ENCODE measurements at places on chromosomes 2 and 18. TPM values are rescaled to one million over a fixed set of nuclear protein-coding genes. Genes with fewer than 3 reads are reported as not detected.

- DNase-seq: no peak
These were observed 137.1 kb downstream of the LCLAT1 start for GRCh38 chr2:30584116-30584515.

- no peak for DNase-seq
These were observed 12.6 kb upstream of the L3MBTL4 start for GRCh38 chr18:6427286-6427685.

- DNase-seq: no peak
These were observed 324.5 kb upstream of the EPHA4 start for GRCh38 chr2:221896505-221897151.

DNA sequence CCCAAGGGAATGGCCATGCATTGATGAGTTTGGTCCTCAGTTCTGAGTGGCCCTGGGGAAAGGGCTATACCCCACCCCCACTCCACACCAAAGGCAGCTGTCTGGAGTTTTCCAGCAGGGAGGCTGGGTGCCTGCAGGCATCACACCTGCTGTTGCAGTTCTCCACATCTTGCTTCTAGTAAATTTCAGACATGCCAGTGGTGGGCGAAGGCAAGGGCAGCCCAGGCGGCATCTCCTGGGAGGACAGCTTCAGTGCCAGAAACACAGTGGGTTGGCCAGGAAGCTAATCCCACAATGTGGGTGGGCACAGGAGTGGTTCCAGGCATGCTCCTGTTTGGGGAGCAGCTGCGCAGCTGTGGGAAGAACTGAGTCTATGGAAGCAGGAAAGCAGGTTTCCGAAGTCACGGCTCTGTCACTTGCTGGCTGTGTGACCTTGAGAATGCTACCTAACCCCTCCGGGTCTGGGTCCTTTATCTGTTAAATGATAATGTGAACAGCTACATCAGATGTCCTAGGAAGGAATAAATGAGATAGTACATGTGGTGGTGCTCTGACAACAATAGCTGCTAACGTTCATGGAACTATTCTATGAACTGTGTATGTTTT, 84.6 kb upstream of the SPTBN1 start:
- no peak for DNase-seq

DNA sequence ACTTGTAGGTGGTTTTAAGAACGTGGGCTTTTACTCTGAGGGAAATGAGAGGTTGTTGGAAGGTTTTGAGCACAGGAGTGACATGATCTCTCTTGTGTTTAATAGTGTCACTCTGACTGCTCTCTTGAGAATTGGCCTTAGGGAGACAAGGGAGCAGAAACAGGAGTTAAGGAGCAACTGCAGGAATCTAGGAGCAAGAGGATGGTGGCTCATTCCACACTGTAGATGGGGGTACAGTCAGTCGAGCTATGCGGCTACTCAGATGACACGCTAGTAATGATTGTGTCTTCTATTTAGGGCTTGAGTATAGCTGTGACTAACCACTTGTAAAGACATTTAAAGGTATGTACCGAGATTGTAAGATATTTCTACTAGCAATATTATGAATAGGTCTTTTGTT, 87.4 kb downstream of the RPRM start:
- no peak for DNase-seq

- DNase-seq: no peak
These were observed 176.4 kb upstream of the REV1 start for GRCh38 chr2:99666256-99666655.

DNA sequence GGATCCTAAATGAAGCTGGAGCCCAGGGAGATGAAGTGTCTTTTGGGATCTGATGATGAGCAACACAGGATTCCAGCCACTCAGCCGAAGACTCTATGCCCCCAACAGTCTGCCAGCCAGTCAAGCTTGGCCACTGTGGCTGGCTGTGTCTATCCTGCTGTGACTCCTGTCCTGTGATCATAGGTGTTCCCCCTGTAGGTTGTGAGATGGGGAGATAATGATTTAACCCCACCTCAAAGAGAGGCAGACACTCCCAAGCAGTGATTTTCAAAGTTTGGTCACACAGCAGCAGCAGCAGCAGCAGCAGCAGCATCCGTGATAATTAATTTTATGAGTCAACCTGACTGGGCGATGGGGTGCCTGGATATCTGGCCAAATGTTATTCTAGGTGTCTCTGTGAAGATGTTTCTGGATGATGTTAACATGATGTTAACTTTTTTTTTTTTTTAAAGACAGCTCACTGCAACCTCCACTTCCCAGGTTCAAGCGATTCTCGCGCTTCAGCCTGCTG, 21.4 kb upstream of the RHOB start:
- DNase-seq: no peak

- DNase-seq: no peak
These were observed 680.5 kb downstream of the DSC3 start for GRCh38 chr18:30361864-30362540.

DNA sequence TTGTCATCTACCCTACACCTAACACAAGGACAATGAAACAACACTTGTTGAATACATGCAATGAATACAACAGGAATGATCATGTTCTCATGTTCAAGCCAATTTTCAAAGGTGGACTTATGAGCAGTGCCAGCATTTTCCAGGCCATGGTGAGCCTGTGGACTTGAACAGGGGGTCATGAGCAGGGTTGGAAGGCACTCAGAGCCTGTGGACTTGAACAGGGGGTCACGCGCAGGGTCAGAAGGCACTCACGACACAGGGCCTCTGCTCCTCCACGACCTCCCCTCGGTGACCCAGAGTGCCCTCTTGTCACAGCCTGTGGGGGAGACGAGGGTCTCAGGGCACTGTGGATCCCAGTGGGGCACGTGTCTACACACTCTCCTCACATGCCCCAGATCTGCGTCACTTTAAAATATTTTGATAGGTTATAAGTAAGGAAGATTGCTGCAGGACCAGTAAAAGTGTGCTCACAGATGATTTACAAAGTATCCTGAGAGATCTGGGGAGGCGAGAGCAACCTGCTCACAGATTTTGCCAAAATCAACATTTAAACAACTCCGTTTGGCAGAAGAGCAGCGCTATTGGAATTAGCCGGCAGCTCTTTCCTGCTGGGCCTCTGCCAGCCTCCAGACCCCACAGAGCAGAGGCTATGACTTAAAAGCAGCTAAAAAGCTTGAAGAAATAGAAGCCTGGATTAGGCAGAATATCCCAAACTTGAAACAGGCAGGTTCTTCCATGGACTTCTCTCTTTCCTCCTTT, 121.9 kb downstream of the TMEM18 start:
- no peak for DNase-seq

DNA sequence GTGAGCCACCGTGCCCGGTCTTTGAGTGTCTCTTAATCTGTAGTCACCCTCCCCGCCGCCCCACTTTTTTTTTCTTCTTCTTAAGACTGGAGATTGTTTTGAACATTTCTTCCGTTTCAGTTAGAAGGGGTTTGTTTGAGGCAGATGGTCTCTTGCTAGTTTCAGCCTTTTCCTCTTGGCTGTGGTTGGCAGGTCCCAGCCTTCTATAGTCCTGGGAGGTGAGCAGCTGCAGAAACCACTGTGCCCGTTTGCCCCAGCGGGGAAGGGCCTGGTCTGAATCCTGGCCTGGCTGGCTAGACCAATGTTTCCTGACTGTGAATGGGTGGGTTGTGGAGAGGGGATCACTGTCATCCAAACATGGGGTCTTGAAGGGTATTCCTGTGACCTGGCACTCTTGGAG, 30.1 kb upstream of the MCFD2 start:
- no peak for DNase-seq

- DNase-seq: peak; percentile 82
These were observed 11.4 kb upstream of the ALPI start for GRCh38 chr2:232444409-232445148.

GULP1 gene
- total RNA-seq: not detected

PKDCC gene
- not detected for total RNA-seq

ACMSD gene
- total RNA-seq: not detected

NYAP2 gene
- total RNA-seq: not detected

Data from activated naive CD4-positive, alpha-beta T cell treated with anti-CD3 and anti-CD28 coated beads, Interleukin-2, amount 50 U/mL, for 72 hours (primary cell).